Stimulated activated CD4-positive, alpha-beta T cell treated with anti-CD3 and anti-CD28 coated beads, TNF-alpha, amount 100 ng/mL, for 4 hours (primary cell): ENCODE measurements at places on chromosomes 13 and 19.

DNA sequence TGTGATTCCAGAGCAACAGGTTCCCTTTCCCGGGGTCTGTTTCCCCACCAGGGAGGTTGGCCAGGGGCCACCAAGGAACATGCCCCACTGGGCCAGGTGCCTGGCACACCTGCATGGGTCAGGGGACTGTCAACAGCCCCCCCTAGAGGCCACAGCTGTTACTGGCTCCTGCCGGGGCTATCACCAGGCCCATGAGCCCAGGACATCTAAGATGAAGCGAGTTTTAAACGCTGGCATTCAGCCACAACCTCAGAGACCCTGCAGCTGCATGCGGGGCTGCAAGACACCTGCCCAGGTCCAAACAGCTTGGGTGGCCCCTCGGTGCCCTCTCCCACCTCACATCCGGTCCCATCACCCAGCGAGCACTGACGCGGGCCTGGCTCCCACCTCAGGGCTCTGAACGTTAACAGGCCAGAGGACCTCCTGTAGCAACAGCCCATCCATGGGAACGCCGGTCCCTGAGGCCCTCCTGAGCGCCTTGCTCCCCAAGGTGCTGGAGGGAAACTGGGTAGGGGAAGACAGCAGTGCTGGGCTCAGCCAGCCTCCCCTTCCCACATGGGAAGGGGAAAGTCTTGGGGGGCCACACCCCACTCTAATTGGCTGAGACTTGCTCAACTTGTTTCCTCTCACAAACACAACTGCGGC, 12.0 kb downstream of the KHSRP start:
- no peak for DNase-seq

GRCh38 chr19:6806488-6806887, 34.0 kb downstream of the VAV1 start:
- no peak for DNase-seq

GRCh38 chr13:101018720-101019119, 344.1 kb upstream of the TMTC4 start:
- DNase-seq = no peak

DNA sequence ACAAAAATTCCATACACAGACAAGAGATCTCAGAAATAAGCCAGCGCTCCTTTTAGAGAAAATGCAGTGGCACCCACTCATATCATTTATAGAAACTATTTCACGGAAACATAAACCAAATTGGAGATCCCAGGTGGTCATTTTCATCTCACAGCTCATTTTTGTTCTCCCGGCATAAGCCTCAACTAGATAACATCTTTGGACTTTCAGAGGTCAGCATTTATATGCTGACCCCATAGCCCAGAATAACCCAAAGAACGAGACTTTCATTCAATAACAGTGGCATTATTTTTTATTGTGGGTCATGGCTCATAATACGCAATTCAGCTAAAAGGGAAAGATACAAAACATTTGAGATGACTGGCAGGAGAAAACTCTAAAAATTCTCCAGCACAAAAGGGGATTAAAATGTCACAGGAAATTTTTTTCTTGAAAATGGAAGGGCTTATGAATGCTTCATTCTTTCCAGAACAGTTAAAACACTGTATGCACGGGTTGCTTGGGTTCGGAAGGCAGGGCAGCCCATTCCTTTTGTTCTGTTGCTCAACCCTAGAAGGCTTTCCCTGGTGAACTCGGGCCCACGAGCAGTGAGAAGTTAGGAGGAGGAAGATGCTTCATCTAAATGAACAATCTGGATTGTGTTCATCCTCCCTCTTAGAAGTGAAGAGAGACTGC, 24.0 kb downstream of the STARD13 start:
- no peak for DNase-seq
